ENCODE measurements at places on chromosomes 11 and 22.
A peak's percentile ranks its signal among the peaks of the same experiment; 100 is the strongest.

GRCh38 chr11:26202754-26203153 lies 129.2 kb upstream of the ANO3 start:
- no peak for DNase-seq

DNA sequence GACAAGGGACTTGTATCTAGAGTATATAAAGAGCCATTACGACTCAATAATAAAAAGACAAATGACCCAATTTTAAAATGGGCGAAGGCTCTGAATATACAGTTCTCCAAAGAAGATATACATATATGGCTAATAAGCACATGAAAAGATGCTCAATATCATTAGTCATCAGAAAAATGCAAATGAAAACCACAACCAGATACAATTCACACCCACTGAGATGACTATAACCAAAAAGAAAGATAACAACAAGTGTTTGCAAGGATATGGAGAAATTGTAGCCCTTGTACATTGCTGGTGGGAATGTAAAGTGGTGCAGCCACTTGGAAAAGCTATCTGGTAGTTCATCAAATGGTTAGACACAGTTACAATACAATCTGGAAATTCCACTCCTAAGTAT lies 96.3 kb downstream of the TRIM29 start:
- no peak for DNase-seq

DNA sequence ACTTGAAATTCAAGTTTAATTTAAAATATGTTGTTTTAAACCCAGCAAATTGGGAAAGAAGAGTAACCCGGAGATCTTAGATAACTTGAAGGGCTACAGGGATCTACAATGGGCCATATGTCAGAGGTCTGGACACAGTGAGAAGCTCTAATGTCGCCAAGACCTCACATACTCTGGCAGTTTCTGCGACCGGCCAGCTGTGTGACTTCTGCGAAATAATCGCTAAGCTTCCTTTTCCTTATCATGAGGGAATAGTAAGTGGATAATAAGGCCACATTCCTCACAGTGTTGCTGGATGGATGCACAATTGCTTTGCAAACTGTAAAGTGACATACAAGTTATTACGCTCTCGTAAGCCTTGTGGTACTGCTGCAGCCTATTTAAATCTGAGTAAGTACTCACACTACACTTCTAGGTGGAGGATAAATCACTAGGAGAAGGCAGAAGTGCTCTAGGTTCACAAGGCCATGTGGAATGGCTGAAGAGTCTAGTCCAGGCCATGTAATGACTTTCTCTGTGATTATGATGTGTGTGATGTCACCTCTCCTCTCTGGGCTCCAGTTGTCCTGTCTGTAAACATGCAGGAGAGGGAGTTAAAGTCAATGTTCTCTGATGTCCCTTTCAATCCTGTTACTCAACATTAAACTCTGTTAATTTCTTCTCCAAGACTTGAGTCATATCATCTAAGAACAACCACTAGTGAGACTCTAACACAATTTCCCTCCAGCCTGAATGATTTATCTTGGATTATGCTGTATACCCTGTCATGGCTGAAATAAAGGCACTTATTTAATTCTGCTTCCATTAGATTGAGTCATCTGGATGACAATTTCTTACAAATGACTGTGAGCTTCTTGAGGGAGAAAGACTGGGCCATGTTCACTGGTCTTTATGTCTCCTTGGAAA lies 192.6 kb upstream of the NARS2 start:
- no peak for DNase-seq

DNA sequence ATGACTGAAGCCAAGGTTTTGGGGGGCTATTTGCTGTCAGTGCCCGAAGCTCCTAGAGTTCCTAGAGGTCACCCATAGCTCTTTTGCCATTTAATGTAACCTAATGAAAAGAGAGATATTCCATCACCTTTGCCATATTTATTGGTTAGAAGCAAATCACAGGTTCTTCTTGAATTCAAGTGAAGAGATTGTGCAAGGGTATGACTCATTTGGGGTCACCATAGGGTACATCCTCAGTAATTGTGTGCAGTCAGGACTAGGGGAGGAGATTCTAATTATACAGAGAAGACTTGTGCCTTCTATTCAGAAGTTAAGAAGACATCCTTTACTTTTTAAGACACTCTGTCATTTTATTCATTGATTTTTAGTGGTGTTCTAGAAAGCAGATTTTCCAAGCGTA lies 6.9 kb upstream of the PRAME start:
- no peak for DNase-seq

DNA sequence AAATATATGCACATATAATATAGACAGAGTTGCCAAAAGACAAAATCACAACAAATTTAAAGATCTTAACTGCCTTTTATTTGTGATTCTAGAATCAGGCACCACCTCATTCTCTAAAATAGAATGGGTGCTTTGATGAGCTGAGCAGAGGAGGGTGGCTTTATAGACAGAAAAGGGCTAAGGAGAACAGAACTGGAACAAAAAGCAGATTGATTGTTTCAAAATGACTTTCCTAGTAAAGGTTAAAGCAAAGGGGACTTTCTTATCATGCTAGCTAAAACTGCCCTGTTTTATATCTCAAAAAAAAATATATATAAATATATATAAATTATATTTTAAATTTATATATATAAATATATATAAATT lies 287.6 kb downstream of the FAT3 start:
- no peak for DNase-seq

DNA sequence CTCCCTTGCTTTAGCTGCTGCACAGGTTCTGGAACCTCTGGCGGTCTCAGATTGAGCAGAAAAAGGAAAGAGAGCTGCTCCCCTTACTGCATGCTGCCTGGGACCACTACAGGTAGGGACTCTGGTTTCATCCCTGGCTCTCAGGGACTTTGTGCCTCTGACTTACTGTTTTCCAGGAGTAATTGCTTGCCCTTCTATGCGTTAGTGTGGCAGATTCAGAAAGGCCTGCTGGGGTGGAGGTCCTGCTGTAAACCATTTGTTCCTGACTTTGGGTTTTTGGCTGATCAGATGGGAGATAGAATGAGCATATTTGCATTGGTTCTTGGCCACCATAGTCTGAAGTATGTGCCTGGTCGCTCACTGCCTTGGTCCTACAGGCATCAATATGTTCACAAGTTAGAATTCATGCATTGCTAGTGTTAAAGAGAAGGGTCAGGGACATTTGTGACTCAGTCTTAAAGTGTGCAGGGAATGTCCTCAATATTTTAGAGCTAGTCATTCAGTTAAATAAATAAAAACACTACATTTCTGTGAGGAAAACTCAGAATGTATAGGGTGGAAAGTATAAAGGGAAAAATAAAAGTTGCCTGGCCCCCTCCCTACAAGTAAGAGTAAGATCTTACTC lies 78.0 kb downstream of the PISD start:
- no peak for DNase-seq

DNA sequence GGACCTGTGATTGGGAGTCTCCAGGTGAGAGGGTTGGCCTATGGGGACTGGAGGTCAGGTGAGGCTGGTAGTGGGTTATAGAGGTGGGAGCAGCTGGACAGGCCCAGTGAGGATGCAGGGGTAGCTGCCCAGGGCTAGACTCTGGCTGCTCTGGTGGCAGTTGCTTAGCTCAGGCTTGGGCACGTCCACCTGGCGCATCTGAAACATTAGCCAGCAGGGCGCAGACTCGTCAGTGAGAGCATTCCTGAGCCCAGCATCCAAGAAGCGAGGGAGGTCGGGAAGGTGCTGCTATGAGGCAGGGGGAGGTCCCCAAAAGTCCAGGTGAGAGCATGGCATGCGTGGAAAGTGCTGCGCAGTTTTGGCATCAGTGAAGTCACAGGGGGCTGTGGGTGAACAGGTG lies 3.5 kb upstream of the GGT1 start:
- no peak for DNase-seq

GRCh38 chr22:32897400-32897799 lies 95.9 kb downstream of the TIMP3 start:
- DNase-seq = no peak

DNA sequence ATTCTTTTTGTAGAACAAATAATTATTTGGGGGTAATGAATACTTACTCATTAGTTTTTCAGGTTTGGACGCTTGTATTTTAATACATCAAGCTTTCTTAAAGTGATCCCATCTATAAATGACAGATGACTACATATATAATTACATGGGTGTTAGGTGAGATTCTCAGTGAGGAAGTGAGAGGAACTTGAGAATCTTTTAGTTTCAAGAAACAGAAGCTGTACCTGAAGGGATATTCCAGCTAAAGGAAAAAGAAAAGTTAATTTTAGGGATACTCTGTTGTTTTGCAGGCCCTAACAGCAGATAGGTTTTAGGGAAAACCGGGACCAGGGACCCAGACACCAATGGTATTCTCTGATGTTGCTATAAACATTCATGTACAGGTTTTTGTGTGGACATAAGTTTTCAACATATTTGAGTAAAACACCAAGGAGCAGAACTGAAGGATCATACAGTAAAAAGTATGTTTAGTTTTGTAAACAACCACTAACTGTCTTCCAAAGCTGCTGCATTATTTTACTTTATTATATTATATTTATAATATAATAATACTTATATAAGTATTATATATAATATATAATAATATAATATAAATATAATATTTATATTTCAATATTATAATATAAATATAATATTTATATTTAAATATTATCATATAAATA lies 24.1 kb upstream of the PHOX2A start:
- DNase-seq = no peak

DNA sequence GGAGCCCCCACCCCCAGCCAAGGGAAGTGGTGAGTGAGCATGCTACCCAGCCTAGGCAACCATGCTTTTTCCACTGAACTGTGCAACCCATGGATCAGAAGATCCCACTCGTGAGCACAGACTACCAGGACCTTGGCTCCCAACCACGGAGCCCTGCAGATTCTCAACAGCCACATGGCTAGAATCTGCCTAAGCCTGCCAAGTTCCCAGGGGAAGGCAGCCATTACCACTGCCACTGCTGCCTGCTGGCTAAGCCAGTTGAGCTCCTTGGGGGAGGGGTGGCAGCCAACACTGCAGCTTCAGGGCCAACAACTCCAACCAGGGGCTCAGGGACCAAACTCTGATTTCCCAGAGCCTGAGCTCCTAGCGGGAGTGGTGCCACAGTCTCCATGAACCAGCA lies 195.8 kb downstream of the DLG2 start:
- DNase-seq = no peak

DNA sequence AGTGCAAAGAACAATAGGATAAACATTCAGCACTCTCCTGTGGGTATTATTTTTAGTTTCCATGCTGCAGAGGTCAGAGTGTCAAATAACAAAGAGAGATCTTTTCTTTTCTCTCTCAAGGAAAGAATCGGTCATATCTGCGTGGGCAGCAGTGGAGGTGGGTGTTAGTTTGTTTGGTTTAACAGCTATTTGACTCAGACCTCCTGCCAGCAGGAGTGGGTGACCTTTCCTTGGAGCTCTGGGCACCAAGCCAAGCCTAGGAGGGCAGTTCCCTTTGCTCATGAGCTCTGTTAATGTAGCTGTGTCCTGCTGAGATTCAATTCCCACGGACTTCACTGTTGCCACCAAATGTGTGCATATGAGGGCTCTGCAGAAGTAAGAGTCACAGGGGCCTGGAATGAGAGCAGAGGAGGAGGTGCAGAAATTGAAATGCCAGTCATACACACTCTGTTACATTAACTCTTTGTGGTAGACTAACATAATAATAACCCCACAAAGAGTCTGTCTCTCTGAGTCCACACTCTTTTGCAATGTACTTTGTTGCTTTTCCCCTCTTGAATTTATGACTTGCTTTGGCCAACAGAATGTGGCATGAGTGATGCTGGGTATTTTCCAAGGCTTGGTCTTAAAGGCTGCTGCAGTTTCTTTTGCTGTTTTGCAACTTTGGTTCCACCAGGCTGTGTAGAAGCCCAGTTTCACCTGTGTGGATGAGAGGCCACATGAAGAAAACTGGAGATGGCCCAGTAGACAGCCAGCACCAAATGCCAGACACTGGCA lies 76.0 kb upstream of the GRK3 start:
- peak; percentile 55 for DNase-seq

DNA sequence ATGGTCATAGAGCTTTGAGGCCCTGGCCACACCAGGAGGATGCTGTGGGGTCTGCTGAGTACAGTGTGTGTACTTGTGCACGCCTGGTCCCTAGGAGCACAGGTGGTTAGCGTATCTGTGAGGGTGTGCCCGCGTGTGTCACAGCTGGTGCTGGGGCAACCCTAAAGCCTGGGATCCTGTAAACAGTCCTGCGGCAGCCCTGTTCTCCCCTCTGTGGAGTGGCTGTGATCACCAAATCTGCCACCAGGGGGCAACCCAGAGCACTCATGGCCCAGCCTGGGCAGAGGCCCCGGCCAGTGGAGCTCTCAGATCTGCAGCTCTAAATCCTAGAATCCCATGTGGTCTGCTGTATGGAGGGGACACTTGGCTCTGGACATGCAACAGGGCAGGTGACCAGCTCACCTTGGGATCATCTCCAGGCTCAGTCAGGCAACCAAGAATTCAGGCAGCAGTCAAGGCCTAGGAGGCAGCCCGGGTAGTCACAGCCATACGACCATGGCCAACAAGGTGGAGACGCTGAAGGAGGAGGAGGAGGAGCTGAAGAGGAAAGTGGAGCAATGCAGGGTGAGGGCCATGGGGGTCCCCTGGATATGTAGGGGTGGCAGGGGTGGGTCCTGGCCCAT lies 3.9 kb downstream of the SH3BP1 start:
- peak; percentile 5 for DNase-seq

DNA sequence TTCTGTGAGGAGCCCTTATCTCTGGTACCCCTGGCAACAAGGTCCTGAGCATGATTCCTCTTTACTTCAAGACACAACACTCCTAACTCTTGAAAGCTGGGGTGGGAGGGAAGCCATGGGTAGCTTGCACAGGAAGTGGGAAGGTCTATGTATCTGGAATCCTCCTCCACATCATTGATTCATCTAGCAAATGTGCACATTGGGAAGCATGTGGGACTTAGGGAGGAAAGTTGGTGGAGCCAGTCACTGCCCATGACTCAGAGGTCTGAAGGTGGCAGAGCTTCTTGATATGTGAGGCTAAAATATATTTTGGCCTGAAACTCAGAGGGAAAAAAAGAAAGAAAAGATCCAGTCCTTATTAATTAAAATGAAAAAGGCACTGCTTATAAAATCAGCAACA lies 1000.9 kb downstream of the DLG2 start:
- no peak for DNase-seq

DNA sequence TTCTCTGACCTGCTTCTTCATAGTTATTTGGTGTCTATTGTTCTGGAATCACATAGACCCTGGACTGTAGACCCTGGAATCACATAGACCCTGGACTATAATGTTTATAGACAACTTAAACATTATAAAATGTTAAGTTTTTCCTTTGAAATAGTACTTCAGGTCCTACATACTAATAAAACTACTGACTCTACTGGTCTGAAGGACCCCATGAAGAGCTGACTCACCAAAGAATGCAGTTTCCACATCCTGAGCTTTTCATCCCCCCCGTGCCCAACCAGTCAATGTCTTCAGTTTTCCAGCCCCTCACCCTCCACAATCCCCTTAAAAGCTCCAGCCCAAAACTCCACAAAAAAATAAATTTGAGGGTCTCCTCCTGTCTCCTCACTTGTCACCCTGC lies 6.6 kb upstream of the PLEKHA7 start:
- no peak for DNase-seq
